H54 (cell line): ENCODE measurements at places on chromosomes 2 and 18.

GRCh38 chr2:190311893-190312634 is 7.6 kb downstream of the HIBCH start:
- no peak for DNase-seq

DNA sequence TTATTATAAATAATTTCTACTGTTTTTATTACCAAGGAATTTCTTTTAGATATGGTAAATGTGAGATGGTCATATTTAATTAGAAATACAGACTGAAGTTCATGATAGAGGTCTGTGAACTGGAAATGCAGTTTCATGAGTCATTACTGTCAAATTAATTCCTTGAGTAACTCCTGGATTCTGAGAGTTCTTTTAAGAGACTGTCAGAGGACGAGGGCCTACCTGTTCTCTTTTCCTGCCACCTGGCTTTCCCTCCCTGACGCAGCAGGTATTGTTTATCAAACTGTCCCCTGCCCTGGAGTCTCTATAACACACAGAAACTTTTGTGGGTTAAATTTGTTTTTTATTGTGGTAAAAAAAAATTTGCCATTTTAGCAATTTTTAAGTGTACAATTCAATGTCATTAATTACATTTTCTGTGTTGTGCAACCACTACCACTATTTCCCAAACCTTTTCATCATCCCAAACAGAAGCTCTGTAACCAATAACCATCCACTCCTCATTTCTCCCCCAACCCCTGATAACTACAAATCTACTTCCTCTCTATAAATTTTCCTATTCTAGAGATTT is 142.6 kb downstream of the DIS3L2 start:
- no peak for DNase-seq

DNA sequence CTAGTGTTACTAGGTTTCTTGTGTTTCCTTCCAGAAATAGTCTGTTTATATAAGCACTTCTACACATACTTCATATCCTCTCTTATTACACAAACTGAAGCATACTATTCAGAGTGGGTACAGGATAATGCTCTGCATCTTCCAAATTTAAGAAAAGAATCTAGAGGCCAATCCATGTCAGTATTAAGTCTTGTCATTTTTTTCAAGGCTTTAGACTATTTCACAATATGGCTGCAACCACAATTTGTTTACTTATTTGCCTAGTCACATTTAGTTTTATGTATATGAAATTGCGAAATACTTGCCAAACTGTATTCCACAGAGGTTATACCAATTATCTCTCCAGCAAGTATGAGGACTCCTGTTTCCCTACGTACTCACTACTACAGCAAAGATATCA is 27.9 kb downstream of the IWS1 start:
- no peak for DNase-seq

GRCh38 chr2:153871231-153872221 is at the start of gene GALNT13:
Gene GALNT13 (plus strand): TSS chr2:153871922.
- peak; percentile 61 for DNase-seq

DNA sequence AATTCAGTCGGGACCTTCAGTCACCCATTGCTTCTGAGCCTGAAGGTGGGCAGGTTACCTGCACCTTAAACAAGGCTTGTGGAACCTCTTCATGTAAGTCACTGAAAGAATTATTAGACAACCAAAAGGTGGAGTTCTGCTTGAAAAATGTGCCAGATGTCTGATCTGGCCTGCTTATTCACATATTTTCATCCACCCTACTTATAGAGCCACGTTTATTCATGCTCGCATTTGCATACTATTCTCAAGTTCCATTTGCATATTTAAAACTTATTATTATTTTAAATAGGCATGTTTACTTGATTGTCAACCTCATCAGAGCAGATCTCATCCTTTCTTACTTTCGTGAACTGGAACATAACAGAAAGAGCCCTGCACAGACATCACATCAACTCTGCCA is 140.0 kb upstream of the NABP1 start:
- no peak for DNase-seq
